Activated CD4-positive, alpha-beta T cell treated with anti-CD3 and anti-CD28 coated beads for 36 hours (primary cell): ENCODE measurements at places on chromosomes 4 and X.

- no peaks in the 10 kb centered on the region for H3K27me3 ChIP-seq
- H3K4me1 ChIP-seq = no peaks in the 10 kb centered on the region
- no peak overlapping the region for H3K4me3 ChIP-seq
- no peak for DNase-seq
Observed at GRCh38 chrX:125998432-125998831, 167.7 kb downstream of the DCAF12L2 start.

DNA sequence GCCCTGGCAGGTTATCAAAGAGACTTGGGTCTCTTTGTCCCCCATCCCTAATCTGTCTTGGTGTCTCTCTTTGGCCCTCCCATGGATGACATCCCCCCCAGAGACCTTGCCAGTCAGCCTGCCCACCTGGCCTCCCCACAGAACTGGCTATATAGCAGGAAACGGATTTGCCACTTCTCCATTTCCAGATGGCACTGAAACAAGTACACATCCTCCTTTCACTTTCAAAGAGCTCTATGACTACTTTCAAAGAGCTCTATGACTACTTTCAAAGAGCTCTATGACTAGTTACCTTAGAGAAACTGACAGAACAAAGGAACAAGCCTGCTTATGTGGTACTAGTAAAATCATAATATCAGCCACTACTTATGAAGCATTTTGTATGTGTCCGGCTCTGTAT, 175.3 kb downstream of the MAML3 start:
- peak; percentile 34 for DNase-seq
- peak overlapping the region; percentile 58 for H3K27ac ChIP-seq
- no peak overlapping the region for H3K4me3 ChIP-seq
- no peaks in the 10 kb centered on the region for H3K27me3 ChIP-seq

DNA sequence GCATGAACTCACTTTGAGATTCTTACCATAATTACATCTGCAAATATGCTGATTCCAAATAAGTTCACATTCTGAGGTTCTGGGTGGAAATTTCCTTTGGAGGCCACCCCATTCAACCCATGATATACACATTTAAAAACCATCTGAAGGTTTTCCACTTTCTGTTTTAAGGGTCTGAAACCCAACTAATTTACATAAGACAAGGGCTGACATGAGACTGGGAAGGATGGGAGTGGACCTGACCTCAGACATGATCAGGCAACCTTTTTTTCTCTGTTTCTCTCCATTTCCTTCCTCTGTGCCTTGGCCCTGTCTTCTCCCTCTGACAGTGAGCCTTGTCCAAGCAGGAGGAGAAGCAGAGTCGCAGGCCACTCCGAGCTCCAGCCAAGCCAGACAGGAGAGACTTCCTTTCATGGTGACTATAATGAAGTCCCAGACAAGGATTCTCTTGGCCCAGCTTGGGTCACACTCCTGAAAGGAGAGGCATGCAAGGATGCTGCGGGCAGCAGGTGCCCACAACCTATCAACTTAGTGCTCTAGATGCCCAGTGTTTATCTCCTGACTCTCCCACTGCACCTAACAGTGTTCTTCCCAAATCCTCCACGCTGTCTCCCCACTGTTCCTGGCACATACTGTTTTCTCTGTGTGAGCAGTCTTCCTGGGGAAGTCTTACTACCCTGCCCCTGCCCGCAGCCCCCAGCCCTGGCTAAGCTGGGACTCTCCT, 39.9 kb downstream of the MSX1 start:
- no peak for DNase-seq
- no peaks in the 10 kb centered on the region for H3K4me1 ChIP-seq

GRCh38 chr4:179095585-179096221, 1653.5 kb upstream of the AGA start:
- H3K27me3 ChIP-seq = no peaks in the 10 kb centered on the region
- DNase-seq = no peak
- H3K4me1 ChIP-seq = no peaks in the 10 kb centered on the region

- DNase-seq = no peak
- no peaks in the 10 kb centered on the region for H3K27me3 ChIP-seq
- H3K27ac ChIP-seq = no peak overlapping the region
- no peaks in the 10 kb centered on the region for H3K36me3 ChIP-seq
- H3K4me1 ChIP-seq = peaks cover 5% of the 10 kb centered on the region
- no peak overlapping the region for H3K4me3 ChIP-seq
Observed at GRCh38 chrX:134908356-134908755, 82.4 kb upstream of the SMIM10 start.

- no peak overlapping the region for H3K27ac ChIP-seq
- no peaks in the 10 kb centered on the region for H3K36me3 ChIP-seq
- no peak for DNase-seq
- no peak overlapping the region for H3K4me3 ChIP-seq
- no peaks in the 10 kb centered on the region for H3K4me1 ChIP-seq
Observed at GRCh38 chrX:34585561-34585960, 71.5 kb downstream of the TMEM47 start.

- H3K27me3 ChIP-seq = no peaks in the 10 kb centered on the region
- no peaks in the 10 kb centered on the region for H3K36me3 ChIP-seq
- no peak overlapping the region for H3K4me3 ChIP-seq
- DNase-seq = no peak
- H3K27ac ChIP-seq = no peak overlapping the region
Observed at GRCh38 chr4:96787766-96788165, 947.9 kb downstream of the PDHA2 start.

DNA sequence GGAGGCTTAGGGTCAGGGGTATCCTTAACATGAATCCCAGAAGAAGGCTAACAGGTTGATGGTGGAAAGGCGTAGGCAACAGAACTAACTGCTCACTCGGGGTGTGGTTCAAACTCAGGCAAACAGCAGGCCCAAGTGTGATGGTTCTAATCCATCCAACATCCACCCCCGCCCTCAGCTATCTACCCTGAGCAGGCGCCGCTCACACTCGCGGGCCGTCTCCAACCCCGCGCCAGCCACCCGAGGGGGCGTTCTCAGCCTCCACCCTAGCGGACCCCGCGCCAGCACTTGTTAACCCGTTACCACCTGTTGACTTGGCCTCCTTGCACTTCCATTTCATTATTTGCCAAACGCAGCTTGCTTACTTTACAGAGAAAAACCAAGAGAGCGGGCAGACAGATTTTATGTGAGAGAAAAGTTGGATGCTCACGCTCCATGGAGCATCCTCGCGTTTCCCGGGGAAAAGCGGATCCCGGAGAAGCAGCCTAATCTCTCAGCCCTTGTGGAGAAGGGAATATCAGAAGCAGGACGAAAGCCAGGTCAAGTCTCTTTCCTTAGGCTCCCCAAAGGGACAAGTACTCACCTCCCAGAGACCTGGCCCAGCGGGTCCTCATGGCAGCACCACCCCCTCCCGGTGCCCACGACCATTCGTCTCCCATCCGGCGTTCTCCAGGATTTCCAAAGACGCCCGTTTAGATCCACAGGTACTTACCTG, 773 bp downstream of the SNCA start:
- peaks cover 2% of the 10 kb centered on the region for H3K36me3 ChIP-seq
- H3K27me3 ChIP-seq = peaks cover 42% of the 10 kb centered on the region
- peak overlapping the region; percentile 70 for H3K4me3 ChIP-seq
- no peak overlapping the region for H3K27ac ChIP-seq

- no peak overlapping the region for H3K4me3 ChIP-seq
- H3K27ac ChIP-seq = no peak overlapping the region
- H3K36me3 ChIP-seq = no peaks in the 10 kb centered on the region
- no peaks in the 10 kb centered on the region for H3K4me1 ChIP-seq
Observed at GRCh38 chr4:80279751-80280150, 13.3 kb downstream of the FGF5 start.

GRCh38 chrX:149518236-149518635, 13.1 kb upstream of the IDS start:
- DNase-seq = no peak
- H3K4me3 ChIP-seq = no peak overlapping the region
- no peak overlapping the region for H3K27ac ChIP-seq
- no peaks in the 10 kb centered on the region for H3K27me3 ChIP-seq
- H3K36me3 ChIP-seq = no peaks in the 10 kb centered on the region

DNA sequence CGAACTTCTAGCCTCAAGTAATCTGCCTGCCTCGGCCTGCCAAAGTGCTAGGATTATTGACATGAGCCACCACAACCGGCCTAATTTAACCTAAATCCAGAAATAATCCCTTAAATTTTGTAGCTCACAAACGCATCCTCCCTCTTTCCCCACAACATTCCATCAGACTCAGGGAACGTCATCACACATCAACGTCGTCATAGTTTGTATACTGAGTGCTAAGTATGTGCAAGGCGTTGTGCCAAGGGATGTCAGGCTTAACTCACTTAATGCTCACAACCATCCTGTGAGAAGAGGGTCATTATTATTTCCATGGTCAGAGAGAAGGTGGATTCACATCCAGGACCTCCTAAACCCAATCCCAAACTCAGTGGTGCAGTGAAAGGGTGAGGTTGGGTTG, 9.6 kb upstream of the GSX2 start:
- no peaks in the 10 kb centered on the region for H3K36me3 ChIP-seq
- peaks cover 29% of the 10 kb centered on the region for H3K4me1 ChIP-seq
- peaks cover 47% of the 10 kb centered on the region for H3K27me3 ChIP-seq
- no peak for DNase-seq
- H3K4me3 ChIP-seq = no peak overlapping the region
- no peak overlapping the region for H3K27ac ChIP-seq

DNA sequence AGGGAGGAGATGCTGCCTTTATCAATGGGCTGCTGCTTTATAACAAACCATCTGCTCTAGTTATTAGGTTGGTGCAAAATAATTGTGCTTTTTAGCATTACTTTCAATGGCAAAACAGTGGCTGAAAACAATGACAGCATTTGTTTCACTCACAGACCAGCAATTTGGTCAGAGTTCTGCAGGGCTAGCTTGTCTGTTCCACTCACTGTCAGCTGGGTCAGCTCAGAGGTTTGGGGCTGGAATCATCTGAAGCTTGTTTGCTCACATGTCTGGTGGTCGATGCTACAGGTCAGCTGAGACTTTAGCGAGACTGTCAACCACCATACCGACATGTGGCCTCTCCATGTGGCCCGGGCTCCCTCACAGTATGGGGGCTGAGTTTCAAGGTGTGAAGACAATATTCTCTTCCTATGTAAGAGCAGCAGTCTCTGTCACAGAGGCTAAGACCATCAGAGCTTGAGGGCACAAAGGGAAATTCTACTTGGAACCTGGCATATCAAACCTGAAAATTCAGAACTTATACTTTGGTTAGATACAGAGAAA, 81.3 kb upstream of the LIMCH1 start:
- no peak for DNase-seq
- H3K4me1 ChIP-seq = no peaks in the 10 kb centered on the region
- H3K27me3 ChIP-seq = peaks cover 3% of the 10 kb centered on the region
- no peak overlapping the region for H3K27ac ChIP-seq
- H3K36me3 ChIP-seq = no peaks in the 10 kb centered on the region
- H3K4me3 ChIP-seq = no peak overlapping the region

DNA sequence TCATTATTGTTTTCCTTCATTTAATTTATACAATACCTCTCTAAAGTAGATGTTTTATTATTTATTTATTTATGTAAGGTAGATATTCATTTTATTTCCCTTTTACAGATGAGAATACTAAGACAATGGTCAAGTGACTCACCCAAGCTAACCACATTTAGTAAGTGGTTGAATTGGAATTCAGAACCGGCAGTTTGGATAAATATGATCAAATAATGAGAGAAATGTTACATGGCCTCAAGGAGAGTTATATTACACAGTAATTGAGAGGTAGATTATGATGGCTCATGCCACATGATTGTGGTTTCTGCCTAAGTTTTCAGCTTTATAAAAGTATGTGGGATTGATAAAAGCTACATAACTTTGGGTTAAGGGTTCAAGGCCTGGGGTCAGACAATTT, 239.4 kb upstream of the BOD1L1 start:
- H3K4me1 ChIP-seq = no peaks in the 10 kb centered on the region
- H3K4me3 ChIP-seq = no peak overlapping the region
- H3K27ac ChIP-seq = no peak overlapping the region
- DNase-seq = no peak
- H3K36me3 ChIP-seq = no peaks in the 10 kb centered on the region
- H3K27me3 ChIP-seq = peaks cover 3% of the 10 kb centered on the region

- no peak overlapping the region for H3K4me3 ChIP-seq
- H3K36me3 ChIP-seq = no peaks in the 10 kb centered on the region
- no peak overlapping the region for H3K27ac ChIP-seq
- no peaks in the 10 kb centered on the region for H3K4me1 ChIP-seq
- H3K27me3 ChIP-seq = peaks cover 4% of the 10 kb centered on the region
Observed at GRCh38 chrX:16347968-16348670, 180.8 kb downstream of the MAGEB17 start.

DNA sequence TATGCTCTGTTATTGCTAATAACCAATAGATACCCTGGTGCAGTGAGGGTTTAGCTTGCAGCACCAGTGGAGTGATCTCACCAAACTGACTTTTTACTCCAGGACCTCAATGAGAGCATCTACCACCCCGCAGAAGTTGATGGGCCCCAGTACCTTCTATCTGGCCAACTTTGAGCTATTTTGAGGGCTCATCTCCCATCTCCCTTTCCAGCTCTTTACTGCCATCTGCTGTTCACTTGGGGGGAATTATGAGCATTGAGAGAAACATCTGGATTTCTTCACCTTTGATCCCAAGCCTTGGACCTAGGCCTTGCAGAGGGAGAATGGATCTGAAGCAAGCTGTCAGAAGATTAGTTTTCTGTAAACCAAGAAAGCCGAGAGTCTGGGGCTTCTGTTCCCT, 143.6 kb downstream of the TMEM164 start:
- H3K4me1 ChIP-seq = peaks cover 7% of the 10 kb centered on the region
- peak; percentile 38 for DNase-seq
- H3K36me3 ChIP-seq = peaks cover 4% of the 10 kb centered on the region

DNA sequence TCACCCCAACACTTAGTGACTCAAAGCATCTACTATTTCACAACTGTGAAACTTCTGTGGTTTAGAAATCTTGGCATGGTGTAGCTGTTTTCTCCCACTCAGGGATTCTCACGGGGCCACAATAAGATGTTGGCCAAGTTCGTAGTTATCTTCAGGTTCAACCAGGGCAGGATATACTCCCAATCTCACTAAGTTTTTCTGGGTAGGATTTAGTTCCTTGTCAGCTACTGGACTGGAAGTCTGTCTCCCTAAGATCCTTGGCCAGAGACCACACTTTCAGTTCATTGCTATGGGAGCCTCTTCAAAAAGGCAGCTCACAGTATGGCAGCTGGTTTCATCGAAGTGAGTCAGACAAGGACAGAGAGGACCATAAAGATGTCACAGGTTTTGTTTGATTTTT, 111.7 kb upstream of the PDHA2 start:
- DNase-seq = no peak
- no peaks in the 10 kb centered on the region for H3K4me1 ChIP-seq
- H3K27ac ChIP-seq = no peak overlapping the region
- H3K4me3 ChIP-seq = no peak overlapping the region
- H3K27me3 ChIP-seq = no peaks in the 10 kb centered on the region

DNA sequence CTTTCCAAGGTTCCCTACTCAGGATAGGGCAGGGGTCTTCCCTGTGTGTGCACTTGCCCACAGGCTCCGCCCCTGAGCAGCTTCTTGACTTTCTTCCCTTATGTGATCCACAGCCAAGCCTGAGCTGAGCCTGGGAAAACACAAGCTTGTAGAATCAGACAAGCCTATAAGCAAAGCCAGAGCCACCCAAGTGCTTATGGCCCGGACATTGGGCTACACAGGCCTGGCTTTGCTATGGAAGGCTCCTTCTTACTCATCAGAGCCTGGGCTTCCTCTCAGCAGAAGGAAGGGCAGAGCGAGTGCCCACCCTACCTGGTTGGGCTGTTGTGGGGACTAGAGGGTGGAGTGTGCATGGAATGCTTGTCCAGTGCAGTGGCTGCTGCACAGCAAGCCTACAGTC, 1.3 kb upstream of the TNIP2 start:
- H3K27me3 ChIP-seq = no peaks in the 10 kb centered on the region
- H3K36me3 ChIP-seq = peaks cover 9% of the 10 kb centered on the region
- H3K4me3 ChIP-seq = peak overlapping the region; percentile 57
- peaks cover 24% of the 10 kb centered on the region for H3K4me1 ChIP-seq
